ENCODE measurements at places on chromosomes 16 and 17. TPM values are rescaled to one million over a fixed set of nuclear protein-coding genes. Genes with fewer than 3 reads are reported as not detected.

DNA sequence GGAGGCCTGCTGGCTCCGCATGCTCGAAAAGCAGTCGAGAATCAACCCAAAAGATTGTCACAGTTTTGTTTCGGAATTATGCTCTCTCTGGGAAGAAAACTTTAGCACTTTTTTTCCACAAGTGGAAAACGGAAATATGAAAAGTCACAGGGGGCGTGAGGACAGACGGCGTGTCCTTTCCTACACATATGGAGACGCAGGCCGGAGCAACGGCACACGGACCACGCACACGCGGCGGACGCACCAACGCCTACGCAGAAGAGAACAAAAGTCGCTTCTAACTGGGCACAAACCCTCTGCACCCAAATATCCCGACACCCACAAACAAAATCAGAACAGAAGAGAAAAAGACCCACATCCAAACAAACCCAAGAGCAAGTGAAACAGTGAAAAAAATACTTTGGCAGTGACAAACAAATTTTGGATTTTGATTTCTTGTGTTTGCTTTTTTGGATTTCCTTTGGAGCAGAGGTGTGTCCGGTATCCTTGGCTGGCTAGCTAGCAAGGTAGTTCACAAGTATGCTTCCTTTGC lies 9.3 kb upstream of the PABPN1L start:
- no peak for DNase-seq

GRCh38 chr17:35460354-35460851 lies 11.8 kb upstream of the SLFN13 start:
- DNase-seq = no peak

DNA sequence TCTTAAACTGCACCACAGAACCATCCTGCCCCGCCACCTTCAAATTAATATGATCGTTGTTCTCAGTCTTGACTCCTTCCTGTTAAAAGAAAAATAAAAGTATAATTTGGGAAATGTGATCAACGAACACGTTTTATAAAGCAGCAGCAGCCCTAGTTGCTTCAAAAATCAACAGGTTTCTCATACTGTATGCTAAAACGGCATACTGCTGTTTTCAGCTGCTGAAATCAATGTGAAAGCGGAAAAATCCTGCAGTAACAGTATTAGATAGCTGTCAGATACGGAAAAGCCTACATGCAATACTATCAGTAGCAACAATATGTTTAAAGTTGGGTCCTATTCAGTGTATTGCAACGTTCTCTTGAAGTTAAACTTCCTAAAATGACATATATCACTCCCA lies 1.6 kb downstream of the SUMO2 start:
- DNase-seq = no peak

- no peak for DNase-seq
Observed at GRCh38 chr17:68670967-68671693, 70.0 kb upstream of the FAM20A start.

DNA sequence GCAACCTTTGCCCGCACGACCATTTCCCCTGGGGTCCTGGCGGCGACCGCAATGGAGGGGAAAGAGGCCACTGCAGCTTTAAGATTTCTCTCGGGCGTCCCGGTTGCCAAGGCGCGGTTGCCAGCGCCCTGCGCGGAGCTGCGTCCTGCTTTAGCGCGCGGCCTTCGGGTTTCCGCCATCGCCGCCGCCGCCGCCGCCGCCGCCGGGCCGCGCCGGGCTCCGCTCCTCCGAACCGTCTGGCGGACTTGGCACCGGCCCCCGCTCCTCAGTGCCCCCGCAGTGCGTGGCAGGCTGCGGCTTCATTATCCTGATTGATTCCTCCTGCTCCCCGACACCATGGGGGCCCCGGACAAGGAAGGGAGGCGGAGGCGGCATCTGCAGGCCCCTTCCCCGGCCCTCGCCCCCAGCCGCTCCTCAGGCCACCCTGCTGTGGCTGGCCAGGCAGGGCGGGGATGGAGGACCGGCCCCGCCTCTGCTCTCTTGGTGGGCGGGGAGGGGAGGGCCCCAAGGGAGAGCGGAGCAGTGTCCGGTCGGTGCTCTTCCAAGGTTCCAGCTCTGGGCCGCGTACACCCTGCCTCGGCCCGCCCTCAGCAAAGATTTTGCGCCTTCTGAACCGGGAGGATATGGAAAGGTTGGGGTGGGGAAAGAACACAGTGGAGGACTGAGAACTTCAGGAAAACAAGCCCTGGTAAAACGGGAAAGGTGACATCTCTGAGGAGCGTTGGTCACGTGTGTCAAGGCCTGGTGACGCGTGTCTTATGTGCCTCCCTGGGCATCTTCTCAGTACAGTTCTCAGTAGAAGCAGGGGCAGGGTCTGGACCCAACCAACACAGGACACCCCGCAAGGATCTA lies 34.0 kb downstream of the NEUROD2 start:
- no peak for DNase-seq

DNA sequence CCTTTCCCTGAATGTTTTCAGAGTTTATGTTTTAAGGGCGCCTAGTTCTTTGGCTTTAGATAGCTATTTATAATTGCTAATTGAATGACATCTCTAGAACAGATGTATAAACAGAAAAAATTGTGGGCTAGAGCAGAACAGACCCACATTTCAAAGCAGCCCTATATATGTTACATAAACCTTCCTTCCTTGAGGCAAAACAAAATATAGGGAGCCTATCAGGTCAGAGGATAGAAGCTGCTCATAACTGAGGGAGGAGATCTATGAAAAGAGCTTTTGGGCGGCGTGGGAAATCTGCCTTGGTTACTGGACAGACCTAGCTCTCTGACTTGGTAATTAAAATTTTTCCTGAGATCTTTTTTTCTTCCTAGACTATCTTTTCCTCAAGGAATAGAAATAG lies 68.4 kb downstream of the SPAG9 start:
- no peak for DNase-seq

- DNase-seq = no peak
Observed at GRCh38 chr16:10988164-10988803, 43.9 kb downstream of the CLEC16A start.

DNA sequence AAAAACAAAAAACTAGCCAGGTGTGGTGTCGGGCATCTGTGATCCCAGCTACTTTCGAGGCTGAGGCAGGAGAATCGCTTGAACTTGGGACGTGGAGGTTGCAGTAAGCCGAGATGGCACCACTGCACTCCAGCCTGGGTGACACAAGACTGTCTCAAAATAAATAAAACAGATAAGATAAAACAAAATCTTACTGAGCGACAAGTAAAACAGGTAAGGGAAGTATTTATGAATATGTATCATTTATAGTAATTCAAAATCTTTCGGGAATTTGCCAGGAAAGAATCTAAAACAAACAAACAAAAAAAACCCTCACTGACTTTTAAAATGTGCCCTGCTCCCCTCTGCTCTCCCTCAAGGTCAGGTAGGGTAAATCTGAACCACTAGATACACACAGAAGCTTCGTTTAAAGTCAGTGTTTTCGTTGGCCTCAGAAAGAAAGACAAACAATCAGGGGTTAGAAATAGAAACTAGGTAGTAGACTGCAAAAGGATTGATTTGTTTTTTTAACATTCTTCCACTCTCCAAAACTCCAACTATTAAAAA lies 2.1 kb downstream of the PRPSAP1 start:
- DNase-seq = no peak

GRCh38 chr16:2235695-2236336 lies 428 bp upstream of the DNASE1L2 start:
- no peak for DNase-seq

GRCh38 chr16:71373073-71373472 lies 14.6 kb downstream of the CALB2 start:
- DNase-seq = no peak

GRCh38 chr17:78621720-78622490 lies 44.7 kb upstream of the DNAH17 start:
- no peak for DNase-seq

- no peak for DNase-seq
Observed at GRCh38 chr16:30760001-30760559, 1.8 kb downstream of the CFAP119 start.

DNA sequence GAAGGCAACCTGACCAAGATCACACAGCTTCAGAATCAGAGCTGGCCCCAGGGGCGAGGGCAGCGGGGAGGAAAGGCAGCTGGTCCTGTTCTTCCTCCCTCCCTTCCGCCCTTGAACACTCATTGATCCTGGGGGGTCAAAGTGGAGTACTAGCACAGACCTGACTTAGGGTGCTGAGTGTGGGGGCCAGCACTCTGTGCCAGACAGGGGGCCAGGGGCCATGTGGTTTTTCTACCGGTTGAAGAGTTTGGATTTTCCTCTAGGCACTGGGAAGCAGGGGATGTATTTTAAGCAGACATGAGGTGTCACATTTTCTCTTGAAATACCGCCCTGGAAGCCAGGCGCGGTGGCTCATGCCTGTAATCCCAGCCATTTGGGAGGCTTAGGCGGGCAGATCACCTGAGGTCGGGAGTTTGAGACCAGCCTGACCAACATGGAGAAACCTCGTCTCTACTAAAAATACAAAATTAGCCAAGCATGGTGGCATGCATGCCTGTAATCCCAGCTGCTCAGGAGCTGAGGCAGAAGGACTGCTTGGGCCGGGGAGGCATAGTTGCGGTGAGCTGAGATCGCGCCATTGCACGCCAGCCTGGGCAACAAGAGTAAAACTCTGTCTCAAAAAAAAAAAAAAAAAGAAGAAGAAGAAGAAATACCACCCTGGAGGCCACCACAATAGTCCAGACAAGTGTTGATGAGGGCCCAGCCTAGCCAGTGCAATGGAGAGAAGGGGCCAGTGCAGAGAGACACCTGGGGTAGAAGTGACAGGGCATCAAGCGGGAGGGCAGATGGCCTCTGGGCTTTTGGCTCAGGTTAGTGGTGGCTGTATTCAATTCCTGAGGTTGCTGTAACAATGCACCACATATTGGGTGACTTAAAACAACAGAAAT lies 15.3 kb downstream of the OSBPL7 start:
- DNase-seq = no peak

- DNase-seq = no peak
Observed at GRCh38 chr16:54026456-54026855, 260.1 kb downstream of the IRX3 start.

GRCh38 chr16:69003500-69003899 lies 102.0 kb upstream of the HAS3 start:
- DNase-seq = no peak

DNA sequence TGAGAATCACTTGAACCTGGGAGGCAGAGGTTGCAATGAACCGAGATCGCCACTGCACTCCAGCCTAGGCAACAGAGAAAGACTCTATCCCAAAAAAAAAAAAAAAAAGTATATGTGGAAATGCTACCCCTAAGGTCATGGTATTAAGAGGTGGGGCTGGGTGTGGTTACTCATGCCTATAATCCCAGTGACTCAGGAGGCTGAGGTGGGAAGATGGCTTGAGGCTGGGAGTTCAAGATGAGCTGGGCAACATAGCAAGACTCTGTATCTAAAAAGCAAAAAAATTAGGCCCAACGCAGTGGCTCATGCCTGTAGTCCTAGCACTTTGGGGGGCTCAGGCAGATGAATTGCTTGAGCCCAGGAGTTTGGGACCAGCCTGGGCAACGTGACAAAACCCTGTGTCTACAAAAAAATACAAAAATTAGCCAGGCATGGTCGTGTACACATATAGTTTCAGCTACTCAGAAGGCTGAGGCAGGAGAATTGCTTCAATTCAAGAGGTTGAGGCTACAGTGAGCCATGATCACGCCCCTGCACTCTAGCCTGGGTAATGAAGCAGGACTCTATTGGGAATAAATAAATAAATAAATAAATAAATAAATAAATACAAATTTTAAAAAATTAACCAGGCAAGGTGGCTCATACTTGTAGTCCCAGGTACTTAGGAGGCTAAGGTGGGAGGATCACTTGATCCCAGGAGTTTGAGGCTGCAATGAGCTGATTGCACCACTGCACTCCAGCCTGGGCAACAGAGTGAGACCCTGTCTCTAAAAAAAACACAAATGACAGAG lies 32.3 kb upstream of the NUFIP2 start:
- DNase-seq = no peak

- DNase-seq = no peak
Observed at GRCh38 chr17:50372222-50372757, 694 bp downstream of the MRPL27 start.

- DNase-seq = no peak
Observed at GRCh38 chr16:11501632-11502031, 85.1 kb downstream of the LITAF start.

DNA sequence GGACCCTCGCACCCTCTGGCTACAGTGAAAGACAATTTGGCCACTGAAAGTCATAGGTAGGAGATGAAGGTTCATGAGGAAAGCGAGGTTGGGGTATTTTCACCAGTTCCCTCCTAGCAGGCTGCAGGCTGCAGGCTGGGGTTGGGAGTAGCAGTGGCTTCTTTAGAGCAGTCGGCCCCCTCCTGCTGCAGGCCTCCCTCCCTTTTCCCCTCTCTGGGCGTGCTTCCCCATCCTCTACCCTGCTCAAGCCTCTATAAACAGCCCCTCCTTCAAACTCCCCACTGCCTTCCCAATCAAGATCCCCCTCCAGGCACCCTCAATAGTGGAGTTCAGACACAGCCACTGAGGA lies 41.8 kb downstream of the GAS7 start:
- no peak for DNase-seq

DNA sequence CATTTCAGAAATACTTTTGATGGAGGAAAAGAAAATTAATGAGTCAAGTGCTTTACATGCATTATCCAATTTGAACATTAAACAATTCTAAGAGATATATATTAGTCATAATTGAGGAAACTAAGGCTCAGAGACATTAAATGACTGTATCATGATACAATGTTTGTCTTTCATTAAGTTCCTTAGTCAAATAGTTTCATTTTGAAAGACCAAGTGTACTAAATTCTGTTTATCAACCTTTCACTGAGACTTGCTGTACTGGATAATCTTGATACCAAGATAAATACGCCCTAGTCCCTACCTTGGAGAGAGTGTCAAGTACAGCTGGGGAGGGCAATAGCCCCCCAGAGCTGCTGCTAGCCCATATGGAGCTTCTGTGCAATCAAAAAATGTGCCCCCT lies 24.2 kb downstream of the TOM1L2 start:
- no peak for DNase-seq

DNA sequence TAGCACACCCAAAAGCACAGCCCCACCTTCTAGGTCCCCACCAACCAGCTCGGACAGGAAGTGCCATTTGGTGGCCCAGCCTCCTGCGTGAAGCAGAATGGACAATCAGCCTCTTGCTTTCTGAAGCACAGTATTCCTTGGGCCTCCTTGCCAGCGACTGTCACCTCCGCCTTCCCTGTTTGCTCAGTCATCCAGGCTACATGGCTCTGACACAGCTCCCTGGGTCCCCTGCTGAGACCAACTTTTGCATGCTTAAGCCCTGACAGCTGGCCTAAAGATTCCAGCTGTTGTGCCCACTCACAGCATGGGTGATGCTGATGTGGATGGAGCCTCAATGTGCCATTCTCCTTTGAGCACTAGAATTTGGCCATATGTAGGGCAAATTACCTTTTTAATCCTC lies 4.5 kb upstream of the CACNG5 start:
- no peak for DNase-seq

CRYBA1 gene
- total RNA-seq = not detected

MT1G gene
- total RNA-seq = not detected

HBM gene
- not detected for total RNA-seq

ANKRD11 gene
- total RNA-seq = 113 TPM

AURKB gene
- total RNA-seq = 9.3 TPM

TEX19 gene
- not detected for total RNA-seq

SULT1A2 gene
- not detected for total RNA-seq

KRT20 gene
- not detected for total RNA-seq

RPRML gene
- total RNA-seq = not detected

MYH2 gene
- not detected for total RNA-seq
